Stimulated activated CD4-positive, alpha-beta T cell treated with anti-CD3 and anti-CD28 coated beads, TNF-alpha, amount 100 ng/mL, for 48 hours (primary cell): ENCODE measurements at places on chromosomes 12 and 14.

GRCh38 chr12:7075939-7076338 is 15.4 kb downstream of the C1S start:
- no peak for DNase-seq

DNA sequence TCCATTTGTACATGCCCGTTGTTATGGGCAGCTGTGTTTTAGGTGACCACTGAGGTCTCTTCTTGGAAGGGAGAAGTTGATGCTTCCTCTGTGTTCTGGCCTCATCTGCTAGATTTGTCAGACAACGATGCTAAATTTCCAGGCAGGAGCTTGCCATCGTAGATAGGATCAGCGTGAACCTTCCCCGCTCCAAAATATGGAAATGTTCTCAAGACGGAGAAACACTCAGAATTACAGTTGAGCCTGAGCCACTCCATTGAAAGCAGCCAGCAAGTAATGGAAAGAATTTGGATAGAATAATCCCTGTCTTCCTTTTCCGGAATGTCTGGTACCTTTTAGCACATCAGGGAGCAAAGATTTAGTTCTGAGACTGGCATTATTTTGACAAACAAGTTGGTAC is 34.8 kb downstream of the TUNAR start:
- DNase-seq: no peak

DNA sequence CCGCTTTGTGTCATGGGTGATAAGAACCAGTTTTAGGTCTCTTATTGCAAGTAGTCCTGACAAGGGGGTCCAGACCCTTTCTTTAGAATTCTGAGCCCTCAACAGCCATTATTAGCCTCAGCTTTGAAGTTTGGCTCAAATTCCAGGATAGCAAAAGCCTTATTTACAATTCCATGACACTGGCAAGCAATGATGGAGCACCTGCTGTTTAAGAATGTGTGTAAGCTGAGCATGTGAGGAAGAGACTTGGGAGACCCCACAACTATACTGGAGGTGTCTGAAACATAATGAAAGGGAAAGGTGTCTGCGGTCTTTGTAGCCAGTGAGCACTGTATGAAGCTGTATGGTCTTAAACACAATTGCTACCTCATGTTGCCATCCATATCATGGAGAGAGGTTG is 119.8 kb downstream of the TBX5 start:
- no peak for DNase-seq

- DNase-seq: no peak
Measured at GRCh38 chr14:77825895-77826519, 26.1 kb downstream of the ADCK1 start.

DNA sequence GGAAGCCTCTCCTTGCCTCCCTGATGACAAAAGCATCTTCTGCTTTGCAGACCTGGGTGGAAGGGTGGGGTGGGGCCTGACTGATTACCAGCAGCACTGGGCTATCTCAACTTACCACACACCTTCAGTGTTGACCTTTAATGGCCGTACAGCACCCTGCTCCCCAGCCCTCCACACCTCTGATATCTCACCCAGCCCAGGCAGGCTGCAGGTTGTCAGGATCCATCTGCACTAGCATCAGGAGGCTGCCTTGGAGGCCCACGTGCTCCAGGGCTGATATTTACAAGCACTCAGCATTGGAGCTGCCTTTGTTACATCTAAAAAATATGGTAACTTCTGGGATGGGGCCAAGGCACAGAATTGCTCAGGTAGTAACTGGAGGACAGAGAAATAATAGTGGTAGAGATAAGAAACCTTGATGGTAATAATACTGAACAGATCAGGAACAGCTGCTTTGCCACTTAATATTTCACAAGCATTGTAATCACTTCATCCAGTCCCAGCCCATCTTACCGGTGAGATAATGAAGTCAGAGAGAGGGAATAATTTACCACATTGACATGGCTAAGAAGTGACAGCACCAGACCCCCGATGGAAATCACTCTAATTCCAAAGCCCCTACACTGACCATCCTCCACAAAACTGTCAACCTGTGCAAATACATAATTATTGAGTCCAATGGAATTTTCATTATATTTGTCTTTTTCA is 125.2 kb upstream of the RFLNA start:
- no peak for DNase-seq

DNA sequence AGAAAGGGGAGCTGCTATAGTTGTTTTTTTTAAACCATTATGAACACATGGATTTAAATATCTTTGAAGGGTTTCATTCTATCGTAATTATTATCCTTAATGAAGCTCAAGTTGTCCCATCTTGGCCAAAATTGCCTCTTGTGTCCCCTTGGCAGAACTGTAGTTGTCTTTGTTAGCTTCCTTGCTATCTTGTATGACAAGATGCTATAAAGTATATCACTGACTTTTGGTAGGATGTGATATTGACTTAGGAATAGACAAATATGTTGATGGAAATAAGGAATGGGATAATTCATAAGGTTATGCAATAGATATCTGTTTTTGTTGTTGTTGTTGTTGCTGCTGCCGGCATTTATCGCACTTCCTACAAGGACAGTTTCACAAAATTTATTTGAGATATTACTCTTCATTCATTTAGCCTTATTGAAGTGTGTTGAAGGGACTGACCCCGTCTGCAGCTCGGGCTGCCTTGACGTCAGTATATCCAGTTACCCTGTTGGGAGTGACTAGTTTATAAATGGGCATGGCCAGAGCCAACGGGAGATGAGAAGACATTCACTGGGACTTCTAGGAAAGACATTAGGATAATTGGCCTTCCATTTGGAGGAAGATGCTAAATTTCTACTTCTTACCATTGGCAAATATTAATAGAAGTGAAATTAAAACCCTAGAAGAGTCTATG is 26.1 kb upstream of the APOLD1 start:
- DNase-seq: no peak

DNA sequence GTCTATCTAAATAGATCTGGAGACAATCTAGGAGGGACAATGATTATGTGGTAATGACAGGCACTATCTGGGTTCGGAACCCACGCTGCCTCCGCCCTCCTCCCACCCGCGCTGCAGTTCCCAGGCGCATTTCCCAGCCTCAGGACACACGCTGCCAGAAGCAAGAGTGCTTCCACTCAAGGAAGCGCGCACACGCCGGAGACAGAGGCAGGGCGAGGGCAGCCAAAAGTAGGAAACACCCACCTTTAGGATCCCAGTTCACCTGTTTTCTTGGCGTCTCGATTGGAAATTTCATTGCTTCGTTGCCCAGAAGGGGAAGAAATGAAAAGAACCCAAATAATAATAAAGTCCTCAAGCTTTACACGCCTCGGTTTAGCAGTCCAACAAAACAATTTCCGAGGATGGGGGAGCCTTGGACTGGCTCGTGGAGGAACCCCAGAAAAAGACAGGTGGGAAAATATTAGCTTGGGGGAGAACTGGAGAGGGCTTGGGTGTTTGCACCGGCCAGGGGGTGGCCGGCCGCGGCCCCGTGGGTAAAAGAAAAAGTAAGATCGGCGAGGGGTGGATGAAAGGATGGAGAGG is 474 bp downstream of the KCNK10 start:
- DNase-seq: no peak

- DNase-seq: no peak
Measured at GRCh38 chr12:20646239-20646827, 48.8 kb upstream of the SLCO1C1 start.

DNA sequence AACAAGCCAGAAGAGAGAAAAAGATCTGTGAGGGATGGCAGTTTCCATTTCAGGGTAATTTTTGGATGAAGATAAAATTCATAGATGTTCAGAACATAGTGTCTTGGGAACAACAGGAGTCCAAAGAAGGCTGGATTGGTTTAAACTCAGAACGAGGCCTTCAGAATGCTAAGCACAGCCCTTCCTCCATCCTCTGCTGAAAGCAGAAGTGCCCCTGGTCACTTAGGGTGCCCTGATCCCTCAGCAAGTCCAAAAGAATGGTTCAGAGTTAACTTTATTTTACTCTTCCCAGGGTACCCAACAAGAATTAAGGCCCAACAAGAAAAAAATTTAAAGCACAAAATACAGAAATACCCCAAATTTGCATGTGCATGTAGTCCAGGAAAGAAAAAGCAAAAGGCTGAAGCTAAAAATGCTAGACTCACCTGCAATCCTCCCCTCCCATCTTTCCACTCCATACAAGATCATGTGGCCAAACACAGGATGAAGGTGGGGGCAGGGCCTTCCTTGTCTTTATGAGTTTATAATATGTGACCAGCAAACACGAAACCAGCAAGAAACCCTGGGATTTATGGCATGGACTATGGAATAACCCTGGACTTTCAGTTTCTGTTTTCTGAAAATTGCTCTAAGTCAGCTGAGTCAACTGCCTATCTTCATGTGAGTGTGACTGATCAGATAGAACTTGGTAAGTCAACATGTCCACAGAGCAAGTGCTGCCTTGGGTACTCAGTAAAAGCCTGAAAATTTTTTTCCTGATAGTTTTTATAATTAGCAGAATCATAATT is 21.2 kb downstream of the MAX start:
- DNase-seq: no peak
